Stimulated activated CD4-positive, alpha-beta T cell treated with anti-CD3 and anti-CD28 coated beads, Interleukin-4, amount 100 ng/mL, for 24 hours (primary cell): ENCODE measurements at places on chromosomes 1 and 21.

- DNase-seq = no peak
These were observed 5.1 kb downstream of the PRXL2B start for GRCh38 chr1:2591581-2592261.

- DNase-seq = no peak
These were observed 10.1 kb upstream of the C1orf174 start for GRCh38 chr1:3910049-3910731.

DNA sequence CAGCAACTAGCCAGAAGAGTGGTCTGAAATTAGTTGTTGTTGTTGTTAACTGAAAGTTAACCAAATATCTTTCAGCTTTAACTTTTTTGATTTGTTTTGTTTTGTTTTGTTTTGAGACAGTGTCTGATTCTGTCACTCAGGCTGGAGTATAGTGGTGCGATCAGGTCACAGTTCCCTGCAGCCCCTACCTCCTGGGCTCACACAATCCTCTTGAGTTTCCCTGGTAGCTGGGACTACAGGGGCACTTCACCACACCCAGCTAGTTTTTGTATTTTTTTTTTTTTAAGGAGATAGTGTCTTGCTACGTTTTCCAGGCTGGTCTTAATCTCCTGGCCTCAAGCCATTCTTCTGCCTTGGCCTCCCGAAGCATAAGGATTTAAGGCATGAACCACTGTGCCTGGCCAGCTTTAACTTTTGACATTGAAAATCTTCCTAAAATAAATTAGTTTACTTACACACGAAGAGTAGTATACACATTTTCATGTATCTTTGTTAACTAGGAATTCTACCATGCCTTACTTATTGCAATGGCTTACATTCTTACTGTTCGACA, 45.0 kb downstream of the GNG12 start:
- DNase-seq = no peak

GRCh38 chr1:91761295-91761721, 124.6 kb downstream of the TGFBR3 start:
- no peak for DNase-seq

DNA sequence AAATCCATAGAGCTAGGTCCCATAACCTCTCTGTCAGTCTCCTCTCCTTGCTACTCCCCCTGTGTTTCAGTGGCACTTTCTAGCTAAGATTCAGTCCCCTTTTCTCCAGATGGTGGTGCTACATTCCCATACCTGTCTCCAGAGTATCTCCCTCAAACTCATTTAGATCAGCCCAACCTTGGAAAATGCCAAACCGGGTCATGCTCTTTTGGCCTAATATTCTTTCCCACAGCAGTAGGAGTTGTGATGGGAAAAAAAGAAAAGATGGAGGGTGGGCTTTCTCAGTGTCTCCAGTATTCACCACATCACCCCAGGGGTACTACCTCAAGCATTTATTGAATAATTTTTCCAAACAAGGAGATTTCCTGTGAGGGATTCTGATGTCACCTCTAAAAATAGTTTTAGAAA, 3.2 kb upstream of the RXFP4 start:
- DNase-seq = peak; percentile 43

DNA sequence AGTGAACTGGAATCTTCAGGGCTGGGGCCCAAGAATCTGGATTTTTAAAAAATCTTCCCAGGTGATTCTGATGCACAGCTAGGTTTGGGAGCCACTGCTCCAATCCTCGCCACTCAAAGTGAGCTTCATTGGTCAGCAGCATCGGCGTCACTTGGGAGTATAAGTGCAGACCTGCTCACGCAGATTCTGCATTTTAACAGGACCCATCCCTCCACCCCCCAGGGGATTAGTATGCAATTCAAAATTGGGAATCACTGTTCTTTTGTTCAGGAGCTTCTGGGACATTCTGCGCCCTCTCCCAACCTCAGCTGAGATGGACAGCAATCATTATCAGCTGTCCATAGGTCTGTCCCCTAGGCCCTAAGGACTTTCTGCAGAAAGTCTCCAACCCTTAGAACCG, 53.5 kb downstream of the LGR6 start:
- no peak for DNase-seq

- no peak for DNase-seq
These were observed 186.1 kb upstream of the ADAMTS5 start for GRCh38 chr21:27152996-27153395.

DNA sequence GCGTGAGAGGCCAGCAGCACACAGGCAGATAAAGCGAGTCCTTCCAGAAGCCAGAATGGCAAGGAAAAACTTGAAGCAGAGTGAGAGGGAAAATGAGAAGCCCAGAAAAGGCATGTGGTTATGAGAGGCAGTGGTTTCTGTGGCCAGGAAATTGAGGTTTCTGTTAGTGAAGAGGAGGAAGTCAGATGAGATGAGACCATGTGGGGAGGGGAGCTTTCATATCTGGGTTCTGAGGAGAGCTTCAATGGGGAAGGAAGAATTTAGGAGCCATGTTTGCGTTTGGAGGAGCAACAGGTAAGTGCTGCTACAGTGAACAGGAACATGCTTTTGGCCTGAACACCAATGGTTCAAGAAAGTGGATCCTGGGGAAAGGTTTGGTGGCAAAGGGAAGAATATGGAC, 6.1 kb upstream of the CD1A start:
- peak; percentile 10 for DNase-seq

DNA sequence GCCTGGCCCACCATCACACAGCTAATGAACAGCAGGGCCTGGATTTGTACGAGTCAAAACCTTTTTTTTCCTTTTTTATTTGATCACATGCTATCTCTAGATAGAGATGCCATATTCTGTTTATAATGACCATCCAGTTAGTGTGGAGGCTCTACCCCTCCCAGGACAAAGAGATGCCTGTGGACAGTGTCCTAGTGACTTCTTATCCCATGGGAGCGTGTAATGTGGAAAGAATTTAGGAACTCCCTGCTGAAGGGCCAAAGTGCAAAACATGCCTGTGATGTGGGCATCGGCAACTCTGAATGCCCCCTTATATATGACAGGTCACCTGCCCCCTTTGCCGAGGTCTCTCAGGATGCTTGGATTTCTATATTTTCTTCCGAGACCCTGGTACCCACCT, 292.2 kb downstream of the RRAGC start:
- DNase-seq = no peak

DNA sequence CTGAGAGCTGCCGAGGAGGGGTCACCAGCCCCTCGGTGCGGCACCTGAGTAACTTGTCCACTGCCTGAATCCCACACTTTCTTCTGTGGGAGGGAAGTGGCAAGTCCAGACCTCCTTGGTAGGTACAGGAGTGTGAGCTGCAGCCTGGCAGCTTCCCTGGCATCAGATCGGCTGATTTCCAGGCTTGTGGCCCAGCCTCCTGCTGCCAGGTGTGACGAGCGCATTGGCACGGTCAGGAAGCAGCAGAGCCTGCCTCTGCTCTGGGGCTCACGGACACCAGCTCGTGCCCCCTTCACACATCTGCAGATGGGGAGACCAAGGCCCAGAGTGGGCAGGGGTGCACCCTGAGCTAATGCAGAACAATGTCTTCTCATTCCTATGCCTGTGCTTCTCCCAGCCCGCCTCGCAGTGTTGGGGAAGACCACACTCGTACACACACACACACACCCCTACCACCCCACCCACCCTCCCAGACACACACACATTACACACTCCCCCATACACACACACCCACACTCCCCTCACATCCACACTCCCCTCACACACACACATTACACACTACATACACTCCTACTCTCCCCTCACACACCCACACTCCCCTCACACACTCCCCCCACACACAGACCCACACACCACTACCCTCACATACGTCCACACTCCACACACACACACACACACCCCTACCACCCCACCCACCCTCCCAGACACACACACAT, 33.1 kb upstream of the SELENON start:
- no peak for DNase-seq
